ENCODE measurements at places on chromosomes 13 and 19.

DNA sequence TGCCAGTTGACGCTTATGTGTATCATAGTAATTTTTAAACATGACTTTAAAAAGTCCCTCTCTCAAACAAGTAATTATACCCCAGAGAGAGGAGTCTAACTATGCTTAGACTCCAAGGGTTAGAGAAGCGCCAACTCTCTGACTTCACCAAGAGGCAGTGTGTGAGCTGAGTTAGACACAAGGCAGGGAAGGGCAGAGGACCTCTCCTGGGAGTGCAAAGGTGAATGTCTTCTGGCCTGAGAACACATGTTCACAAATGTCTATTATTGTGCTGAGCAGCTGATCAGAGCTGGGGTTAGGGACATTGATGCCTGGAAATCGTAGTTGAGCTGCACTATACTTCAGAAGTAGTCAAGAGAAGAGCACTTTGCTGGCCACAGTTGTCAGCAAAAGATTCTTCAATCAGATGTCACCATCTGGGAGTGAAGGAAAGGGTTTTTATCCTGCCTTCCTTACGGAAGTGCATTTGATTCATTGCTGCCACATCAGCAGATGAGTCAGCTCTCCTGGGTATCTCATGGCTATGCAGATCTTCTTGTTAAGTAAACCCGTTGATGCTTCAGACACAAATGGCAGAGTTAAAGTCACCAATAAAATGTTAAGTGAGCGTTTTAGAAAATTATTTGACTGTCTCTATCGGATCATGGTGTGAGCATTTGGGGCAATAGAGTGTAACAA lies 283.2 kb upstream of the ARGLU1 start:
- no peak for DNase-seq

DNA sequence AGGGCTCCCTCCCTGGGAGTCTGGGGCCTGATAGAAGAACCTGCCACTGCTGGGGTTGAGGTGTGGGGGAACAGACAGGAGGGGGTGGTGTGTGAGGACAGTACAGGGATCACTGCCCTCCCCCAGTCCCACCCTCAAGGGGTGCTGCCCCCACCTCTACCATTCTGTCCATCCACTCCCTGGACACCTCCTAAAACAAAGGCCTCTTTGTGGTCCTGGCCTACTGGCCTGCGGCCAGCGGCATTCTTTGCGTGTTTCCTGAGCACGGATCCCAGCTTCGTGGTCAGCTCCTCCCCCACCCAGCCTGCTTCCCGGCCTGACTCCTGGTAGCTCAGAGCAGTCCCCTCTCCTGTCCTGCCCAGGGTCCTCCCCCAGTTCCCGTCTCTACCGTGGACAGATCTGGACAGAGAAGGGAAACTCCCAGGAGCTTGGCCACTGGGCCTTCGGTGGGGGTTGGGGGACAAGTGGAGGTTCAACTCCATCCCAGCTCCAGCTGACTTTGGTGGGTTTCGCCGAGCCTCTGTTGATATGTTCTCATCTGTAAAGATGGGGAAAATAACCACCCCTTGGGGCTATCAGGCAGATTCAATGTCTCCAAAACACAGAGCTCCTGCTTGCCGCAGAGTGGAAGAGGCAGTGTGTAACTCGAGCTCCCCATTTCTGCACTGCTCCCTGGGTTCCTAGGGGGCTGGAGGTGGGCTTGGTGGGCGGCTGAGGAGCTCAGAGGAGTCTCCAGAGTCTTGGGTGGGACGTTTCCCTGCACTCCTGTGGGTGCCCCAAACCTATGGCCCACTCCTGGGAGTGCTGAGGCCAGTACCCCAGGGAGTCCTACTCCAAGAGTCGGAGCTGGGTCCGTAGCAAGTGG lies 48.7 kb downstream of the LYL1 start:
- DNase-seq = no peak

GRCh38 chr13:36998624-36999041 lies 507 bp downstream of the ALG5 start:
- DNase-seq = peak; percentile 36

DNA sequence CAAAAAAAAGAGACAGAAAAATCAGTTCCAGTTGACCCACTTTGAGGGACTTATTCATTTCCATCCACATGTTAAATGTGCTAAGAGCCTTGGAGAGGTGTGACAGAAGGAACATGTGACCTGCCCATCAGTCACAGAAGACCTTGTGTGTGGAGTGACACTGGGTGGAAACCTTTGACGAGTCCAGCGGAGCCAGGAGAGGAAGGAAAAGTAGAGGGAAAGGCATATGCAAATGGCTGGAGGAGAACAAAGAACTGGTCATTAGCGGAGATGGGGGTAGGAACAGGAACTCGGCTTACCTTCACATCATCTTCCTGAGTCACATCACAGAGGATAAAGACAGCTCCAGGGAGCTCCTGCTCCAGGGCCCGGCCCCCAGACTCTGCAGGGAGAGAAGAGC lies 2.3 kb downstream of the HSD17B14 start:
- no peak for DNase-seq

DNA sequence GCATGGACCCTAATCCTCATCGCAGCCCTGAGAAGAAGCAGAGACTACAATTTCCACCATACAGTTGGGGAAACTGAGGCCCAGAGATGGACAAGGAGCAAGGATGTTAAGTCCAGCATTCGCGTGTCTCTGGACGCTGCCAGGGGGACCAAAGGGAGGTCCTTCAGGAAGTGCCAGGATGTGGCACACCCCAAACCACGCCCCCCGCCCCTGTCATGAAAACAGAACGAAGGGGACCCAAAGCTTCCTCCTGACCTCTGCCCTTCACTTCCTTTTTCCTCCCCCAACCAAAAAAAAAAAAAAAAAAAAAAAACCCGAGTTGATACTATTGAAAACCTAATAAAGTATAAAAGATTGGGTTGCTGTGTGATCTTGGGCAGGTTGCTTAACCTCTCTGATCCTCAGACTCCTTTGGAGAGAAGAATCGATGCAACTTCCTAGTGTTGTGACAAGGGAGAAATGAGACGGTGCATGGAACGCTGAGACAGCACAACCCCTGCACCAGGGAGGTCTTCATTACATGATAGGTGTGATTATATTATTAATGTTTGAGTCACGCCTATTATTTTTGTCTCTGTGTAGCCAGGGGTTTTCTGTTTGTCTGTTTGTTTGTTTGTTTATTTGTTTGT lies 2.7 kb upstream of the ZBTB7A start:
- DNase-seq = no peak

DNA sequence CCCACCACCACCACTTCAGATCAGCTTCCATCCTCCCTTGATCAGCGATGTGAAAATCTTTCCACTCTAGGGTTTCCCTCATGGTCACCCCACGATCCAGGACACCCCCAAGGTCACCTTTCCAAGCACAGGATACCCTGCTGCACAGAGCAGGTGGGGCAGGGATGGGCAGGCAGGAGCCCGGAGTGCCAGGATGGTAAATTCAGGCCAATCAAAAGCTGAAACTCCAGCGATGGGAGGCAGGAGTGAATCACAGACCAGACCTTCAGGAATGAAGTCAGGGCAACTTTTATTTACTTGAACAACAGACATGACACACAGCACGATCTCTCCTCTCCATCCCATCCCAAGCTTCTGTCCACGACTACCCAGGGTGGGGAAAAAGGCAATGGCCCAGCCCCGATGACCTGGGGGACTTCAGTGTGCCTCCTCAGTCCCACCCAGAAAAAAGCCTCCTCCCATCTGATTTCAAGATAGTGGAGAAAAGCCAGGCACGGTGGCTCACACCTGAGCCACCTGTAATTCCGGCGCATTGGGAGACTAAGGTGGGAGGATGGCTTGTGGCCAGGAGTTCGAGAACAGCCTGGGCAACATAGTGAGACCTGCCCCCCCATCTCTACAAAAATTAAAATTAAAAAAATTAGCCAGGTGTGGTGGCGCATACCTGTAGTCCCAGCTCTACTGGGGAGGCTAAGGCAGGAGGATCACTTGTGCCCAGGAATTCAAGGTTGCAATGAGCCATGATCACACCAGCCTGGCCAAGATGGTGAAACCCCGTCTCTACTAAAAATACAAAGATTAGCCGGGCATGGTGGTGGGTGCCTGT lies 39.2 kb downstream of the ZSWIM4 start:
- DNase-seq = no peak

GRCh38 chr19:31674503-31675192 lies 325.4 kb upstream of the TSHZ3 start:
- DNase-seq = no peak

- DNase-seq = no peak
These were observed 967 bp upstream of the TPT1 start for GRCh38 chr13:45341799-45342500.

- DNase-seq = no peak
These were observed 313.4 kb upstream of the TMTC4 start for GRCh38 chr13:100987948-100988347.

DNA sequence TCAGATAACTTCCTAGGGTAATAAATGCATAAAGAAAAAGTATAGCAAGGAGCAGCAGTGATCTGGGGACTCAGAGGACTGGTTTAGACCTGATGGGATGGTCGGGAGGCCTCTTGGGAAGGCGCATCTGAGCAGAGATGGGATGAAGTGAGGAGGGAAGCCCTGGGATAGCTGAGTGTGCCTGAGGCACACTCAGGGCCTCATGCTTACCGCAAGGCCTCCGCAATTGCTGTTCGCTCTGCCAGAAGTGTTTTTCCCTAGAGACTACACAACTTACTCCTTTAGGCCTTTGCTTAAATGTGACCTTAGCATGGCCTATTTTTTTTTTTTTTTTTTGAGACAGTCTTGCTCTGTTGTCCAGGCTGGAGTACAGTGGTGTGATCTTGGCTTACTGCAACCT lies 4.1 kb upstream of the DLL3 start:
- DNase-seq = no peak

GRCh38 chr13:69921156-69921555 lies 186.5 kb upstream of the ATXN8OS start:
- peak; percentile 13 for DNase-seq

- DNase-seq = no peak
These were observed 536.5 kb downstream of the KCTD12 start for GRCh38 chr13:76349700-76350099.

- DNase-seq = no peak
These were observed 245.0 kb downstream of the KLF5 start for GRCh38 chr13:73303851-73304250.

DNA sequence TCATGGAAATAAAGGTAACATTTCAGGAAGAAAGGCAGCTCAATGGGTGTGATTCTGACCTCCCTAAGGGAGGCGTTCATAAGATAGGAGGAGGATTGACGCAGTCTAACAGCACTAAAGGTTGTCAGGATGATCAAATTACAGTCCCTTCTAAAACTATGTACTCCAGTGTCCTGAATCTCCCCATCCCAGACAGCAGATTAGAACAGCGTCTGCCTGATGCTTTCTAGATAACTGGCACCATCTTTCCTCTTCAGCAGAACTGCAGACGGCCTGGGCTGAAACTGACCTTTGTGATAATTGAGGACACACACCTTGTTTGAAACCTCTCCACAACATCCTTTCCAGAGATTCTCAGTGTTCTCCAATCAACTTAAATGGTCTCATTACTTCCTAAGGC lies 25.5 kb upstream of the SACS start:
- no peak for DNase-seq

GRCh38 chr13:29266261-29266660 lies 329.2 kb downstream of the SLC7A1 start:
- DNase-seq = no peak

DNA sequence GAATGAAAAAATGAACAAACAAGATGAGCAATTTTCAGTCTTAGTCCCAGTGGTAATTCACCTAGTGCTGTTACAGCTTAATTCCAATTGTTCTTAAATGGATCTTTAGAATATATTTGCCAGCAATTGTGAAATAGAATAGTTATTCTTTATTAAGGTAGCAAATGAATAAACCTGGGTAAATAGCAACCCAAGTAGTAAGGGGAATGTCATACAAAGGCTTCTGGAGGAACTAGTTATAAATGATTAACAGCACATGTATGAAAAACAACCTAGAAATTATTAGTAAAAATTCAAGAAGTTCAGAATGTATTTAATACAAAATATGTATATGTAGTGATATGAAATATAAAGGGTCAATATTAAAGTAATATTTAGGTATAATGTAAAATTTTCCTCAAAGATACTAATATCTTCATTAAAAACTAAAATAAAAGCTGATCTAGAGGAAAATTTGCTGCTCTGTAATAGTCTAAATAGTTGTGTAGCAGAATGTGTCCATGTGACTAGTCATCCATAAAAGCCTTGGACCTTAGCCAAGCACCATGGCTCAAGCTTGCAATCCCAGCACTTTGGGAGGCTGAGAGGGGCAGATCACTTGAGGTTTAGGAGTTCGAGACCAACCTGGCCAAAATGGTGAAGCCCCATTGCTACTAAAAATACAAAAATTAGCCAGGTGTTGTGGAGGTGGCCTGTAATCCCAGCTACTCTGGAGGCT lies 535.9 kb upstream of the ATXN8OS start:
- DNase-seq = no peak

DNA sequence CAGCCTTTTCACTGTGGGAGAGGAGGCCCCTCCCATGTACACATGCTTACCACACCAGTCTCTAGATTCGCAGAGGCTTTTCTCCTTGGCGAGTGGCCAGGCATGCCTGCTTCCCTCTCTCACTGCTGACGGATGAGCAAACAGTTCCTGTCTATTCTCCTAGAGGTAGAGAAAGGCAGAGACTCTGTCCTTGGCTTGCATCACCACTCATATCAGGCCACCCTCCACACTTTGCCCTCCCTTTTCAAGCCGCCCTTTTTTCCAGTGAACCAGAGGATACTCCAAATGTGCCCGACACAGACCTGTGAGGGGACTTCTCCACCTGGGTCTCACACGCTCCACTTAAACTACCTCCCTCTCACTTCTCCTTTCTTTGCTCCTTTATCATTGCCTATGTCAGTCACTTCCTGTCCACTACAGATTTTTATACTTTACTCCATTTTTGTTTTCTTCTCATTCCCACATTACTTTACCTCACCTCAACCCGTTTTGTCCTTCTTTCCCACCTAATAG lies 284.6 kb downstream of the DNAJC15 start:
- peak; percentile 91 for DNase-seq

DNA sequence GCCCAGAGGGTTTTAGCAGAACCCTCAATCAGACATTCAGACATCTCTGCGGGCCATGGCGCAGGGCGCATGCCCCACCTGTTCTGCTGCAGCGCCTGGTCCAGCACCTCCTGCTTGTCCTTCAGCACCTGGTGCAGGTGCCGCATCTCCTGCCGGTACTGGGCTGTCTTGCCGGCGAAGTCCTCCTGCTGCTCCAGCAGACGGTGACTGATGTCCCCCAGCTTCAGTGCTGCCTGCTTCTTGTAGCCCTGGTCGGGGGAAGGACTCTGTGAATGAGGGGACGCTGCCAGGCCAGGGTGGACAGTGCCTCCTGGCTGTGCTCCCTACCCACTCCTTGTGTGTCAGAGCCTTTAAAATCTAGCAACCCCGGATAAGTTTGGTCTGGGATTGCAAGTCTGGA lies 12.2 kb upstream of the SLC7A9 start:
- no peak for DNase-seq

- peak; percentile 14 for DNase-seq
These were observed at the start of gene ZNF69 for GRCh38 chr19:11887611-11888531. ZNF69 (plus strand) TSS chr19:11887782; CDS start chr19:11887924, 142 bp downstream.

DNA sequence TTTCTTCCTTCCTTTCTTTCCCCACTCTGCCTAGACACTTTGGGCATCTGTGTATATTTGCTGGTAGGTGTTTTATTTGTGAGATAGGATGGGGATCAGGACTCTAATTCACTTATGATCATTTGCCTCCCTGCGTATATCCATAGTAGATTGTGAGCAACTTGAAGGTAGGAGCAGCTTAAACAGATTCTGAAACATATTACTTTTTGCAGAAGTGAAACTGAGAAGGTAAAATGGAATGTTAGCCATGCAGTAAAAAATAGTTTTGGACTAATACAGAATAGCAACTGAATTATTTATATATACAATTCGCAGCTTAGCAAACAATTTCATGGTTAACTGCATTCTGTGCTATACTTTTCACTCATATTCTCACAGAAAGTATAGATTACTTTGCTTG lies 38.7 kb downstream of the RNF6 start:
- DNase-seq = no peak

Data from NCI-H345 (cell line).